Activated gamma-delta T cell treated with anti-CD3 and anti-CD28 coated beads, Interleukin-2, amount 50 U/mL, for 16 hours (primary cell): ENCODE measurements at places on chromosomes 4 and X.
A peak's percentile ranks its signal among the peaks of the same experiment; 100 is the strongest.

DNA sequence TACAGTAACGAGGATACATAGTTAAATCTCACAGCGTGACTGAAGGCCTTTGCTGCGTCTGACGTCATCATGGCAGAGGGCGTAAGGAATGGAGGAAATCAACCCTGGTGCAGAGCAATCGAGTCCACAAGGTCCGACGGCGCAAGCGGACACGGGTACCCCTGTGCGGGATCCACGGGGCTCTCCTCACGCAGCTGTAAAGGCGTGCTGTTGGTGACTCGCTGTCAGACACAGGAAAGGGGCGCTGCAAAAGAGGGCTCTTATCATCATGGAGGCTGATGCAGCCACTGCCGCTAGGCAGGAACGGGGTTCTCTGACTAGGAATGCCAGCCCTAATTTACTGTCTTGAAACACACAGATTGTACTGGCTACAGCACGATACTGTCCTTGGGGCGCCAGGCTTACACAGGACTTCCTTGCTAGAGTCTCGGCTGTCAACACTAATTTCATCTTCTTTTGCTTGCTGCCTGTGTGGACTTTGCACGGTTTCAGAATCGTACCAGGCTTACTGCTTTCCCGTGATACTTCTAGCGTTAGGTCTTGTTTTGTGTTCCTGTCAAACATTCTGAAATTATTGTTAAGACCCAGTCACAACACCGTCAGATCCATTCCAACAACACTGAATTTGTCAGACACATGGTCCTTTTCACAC, 13.6 kb downstream of the RNF212 start:
- DNase-seq, result no peak

DNA sequence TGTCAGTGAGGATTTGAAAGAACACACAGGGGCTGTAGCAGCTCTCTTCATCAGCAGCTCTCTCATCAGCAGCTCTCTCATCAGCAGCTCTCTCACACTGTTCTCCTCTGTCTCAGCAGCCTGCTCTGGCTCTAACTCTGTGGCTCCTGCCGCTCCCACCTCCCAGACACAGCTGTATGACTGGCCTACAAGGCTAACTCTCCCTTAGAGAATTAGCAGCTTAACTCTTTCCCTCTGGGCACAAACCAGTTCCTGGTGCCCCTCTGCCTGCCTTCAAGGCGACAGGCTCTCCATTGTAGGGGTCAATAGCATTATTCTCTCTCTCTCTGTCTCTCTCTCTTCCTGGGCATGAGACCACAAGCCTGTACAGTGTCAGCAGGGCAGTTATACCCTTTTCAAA, 385.6 kb upstream of the PCDH10 start:
- no peak for DNase-seq

DNA sequence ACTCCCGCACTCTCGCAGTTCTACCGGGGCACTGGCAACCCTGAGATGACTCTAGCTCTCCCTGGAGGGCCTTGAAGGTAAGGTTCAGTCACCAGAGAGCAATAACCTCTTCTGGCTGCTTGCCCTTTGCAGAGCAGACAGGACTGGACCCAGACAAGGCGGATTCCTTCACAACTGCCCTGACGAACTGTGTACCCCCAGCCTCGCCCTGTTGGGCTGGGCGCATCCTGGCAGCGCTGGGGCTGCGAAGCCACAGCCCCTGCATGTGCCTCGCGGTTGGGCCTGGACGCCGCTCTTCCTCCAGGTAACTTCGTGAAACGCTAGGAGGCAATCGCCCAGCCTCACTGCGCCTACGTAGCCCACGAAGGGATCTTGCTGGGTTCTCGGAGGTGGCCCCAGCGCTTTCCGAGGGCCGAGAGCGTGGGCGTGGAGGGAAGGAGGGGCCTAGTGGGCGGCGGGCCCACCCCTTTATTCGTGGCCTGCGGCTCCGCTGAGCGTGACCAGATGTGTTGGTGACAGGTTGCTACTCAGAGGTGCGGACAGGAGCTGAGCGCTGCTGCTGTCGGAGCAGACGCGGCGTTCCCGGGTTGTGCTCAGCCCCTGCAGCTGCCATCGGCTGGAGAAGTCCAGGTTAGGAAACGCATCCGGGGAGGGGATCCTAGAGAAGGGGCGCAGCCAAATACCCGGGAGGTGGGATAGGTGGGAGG, 1.9 kb upstream of the MAMLD1 start:
- DNase-seq, result no peak

DNA sequence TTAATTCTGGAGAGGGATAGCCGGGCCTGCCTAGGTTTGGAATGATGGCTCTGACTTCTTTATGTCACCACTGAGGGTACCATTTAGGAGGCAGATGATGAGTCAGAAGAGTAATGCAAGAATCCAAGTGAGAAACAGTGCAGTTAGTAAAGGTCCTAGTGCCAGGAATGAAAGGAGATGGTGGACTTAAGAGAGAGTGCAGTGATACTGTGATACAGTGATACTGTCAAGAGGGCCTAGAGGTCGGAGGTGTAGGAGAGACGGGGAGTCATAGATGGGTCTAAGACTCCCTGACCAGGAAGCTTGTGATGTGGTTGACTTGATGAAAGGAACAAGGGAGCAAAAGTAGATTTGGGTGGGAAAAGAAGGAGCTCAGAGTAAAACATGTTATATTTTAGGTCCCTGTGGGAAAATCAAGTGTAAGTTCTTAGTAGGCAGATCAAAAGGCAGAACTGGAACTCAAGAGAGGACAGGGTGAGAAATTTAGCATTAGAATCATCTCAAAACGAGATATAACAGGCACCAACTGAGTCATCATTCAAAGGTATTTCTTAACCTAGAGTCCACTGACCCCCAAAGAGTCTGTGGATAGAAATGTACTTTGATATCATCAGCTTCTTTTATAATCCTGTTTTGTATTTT, 85.0 kb downstream of the NFKB1 start:
- DNase-seq, result no peak

DNA sequence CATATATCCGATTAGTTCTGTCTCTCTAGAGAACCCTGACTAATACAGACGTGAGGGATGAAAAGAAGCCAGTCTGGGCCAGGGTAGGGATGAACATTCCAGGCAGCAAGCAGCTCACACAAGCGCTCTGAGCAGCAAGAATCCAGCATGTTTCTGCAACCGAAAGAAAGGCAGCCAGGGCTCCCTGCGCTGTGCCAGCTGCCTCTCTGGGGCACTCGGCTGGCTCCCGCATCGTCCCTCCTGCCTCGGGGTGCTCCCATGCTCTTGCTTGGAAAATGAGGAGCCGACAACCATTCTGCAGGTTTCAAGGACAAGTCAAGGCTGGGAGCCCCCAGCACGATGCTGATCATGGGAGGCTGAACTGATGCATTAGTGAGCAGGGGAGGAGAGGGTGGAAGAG, 7.0 kb downstream of the JAKMIP1 start:
- no peak for DNase-seq

DNA sequence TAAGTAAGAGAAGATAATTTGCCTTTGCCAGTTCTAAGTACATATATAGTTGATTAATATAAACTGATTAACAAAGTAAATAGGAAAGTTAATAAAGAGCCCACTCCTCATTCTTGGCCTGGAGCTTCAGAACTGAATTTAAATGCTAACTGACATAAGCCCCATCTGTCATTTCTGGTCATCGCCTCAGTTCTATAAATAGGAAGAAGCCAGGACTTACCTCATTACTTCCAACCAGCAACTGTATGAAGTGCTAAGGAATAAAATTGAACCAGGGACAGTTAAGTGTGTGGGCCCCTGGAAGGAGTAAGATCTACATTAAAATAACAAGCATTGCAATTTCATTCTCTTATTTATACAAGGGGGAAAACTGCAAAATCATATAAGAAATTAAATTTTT, 52.0 kb upstream of the PDLIM5 start:
- DNase-seq, result no peak

DNA sequence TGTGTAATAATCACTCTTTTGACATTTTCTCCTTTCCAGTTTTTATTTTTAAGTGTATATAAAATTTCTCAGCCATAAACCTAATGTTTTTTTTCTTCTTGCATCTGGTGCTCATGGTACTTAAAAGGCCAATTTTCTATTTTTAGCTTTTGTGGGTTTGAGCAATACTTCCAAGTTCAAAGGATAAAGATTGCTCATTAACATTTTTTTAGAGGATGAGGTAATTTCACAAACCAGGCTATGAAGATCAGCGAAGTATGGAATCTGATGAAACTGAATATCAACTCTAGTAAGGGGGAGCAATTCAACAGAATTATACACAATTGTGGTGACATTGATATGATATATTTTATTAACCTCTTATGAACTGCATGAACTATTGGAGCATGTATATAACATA, 25.8 kb upstream of the KLHL34 start:
- DNase-seq, result no peak

DNA sequence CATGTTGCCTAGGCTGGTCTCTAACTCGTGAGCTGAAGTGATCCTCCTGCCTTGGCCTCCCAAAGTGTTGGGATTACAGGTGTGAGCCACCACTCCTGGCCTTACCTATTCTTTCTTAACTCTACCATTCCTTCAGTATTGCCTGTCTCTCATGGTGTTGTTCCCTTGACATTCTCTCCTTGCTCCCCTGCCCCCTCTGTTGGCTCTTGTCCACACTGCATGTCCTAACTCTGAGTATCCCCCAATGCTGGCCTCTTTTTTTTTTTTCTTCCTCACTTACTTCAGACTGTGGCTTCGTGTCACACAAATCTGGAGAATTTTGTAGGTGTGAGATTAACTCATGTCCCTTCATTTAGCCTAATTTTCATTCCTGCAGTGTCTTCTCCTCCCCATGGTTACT, 22.9 kb upstream of the FRMPD4 start:
- no peak for DNase-seq

DNA sequence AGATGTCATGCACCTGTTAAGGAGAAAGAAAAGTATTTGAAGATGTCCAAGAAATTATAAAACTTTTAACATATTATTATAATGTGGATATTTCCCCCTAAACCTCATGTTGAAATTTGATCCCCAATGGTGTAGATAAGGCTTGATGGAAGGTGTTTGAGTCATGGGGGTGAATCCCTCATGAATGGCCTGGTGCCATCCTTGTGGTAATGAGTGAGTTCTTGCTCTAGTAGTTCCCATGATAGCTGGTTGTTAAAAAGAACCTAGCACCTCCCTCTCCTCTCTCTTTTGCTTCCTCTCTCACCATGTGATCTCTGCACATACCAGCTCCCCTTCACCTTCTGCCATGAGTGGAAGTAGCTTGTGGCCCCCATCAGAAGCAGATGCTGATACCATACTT, 176.6 kb upstream of the NR3C2 start:
- DNase-seq, result no peak

DNA sequence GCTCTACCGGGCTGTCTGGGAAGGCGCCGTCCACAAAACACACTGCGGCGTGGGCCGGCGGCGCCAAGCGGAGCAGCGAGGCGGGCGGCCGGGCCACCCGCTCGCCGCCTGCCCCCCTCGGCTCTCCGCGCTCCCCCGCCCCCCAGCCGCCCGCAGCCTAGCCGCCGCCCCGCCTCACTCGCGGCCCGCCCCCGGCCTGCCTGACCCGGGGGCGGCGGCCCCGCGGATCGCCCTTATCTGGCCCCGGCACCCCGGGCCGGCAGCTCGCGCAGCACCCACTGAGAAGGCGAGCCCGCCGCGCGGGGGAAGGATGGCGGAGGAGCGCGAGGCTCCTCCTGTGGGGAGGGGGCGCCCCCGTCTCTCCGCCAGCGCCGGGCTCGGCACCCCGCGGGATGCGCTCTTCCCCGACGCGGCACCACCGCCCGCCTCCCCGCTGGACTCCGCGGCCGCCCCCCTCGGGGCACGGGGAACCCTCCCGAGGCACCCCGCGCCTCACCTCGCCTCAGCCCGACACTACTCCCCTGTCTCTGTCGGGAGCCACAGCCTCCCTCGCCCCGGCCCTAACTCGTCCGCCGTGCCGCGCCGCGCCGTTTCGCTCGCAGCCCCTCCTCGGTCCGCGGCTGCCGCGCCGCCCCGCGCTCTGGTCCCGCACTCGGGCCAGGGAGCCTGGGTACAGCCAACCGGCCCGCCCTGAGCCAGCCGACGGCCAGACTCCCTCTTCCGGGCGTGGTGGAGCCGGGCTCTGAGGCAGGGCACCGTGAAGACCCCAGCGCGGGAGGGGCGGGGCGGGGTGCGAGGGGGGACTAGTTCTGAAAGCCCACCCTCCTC, 566 bp downstream of the ATP11C start:
- DNase-seq, result peak; percentile 19

DNA sequence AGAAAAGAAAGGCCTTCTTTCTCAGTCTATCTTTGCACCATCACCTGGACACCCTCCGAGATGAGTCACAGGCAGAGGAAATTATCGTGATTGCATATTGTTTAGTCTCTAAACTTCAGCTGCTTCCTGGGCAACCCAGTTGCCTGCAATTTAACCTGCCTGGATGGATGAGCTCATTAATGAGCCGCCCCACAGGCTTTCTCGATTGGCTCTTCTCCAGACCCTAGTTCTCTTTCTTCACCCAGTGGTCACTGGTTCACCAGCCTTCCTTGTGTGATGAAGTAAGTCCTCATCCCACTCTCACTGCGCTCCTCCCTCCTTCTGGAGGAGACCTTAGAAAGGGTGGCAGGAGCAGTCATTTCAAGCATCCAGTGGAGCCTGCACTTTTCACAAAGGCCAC, 94.4 kb downstream of the SOWAHB start:
- no peak for DNase-seq

DNA sequence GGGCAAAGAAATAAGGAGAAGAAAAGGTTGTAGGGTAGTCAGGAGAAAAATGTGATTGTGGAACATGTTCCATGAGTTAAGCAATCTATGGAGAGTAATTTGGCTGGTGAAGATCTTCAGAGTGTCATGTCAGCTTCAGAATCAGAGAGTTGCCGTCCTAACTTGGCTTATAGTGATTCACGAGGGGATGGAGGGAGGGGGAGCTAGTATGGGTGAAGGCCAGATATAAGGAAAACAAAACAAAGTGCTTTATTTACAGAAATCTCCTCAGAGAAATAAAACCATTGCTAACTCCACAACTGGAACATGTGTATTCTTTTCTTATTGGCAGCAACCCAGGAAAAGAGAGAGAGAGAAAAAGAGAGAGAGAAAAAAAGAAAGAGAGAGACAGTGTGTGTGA, 256.5 kb upstream of the NRK start:
- no peak for DNase-seq

DNA sequence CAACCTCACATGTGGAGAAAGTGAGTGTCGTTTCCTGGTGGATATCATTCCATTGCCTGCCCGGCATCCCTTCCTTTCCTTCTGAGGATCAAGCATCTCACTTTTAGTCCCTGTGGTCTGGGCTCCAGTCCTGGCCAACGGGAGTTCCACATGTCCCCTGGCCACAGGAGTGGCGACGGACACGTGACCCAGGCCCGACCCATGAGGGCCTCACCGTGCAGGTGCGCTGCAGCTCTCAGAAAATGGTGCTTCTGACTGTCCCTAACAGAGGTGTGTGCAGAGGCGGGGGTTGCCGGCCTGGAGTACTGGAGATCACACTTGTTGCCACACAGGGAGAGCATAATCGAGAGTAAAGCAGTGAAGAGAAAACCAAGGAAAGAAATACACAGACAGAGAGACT, 476.9 kb upstream of the FRG1 start:
- no peak for DNase-seq

GRCh38 chrX:100750883-100751282, 19.0 kb upstream of the SYTL4 start:
- no peak for DNase-seq

- no peak for DNase-seq
Measured at GRCh38 chr4:161894014-161894413, 269.8 kb downstream of the FSTL5 start.

GRCh38 chrX:41301438-41301824, 32.5 kb upstream of the DDX3X start:
- no peak for DNase-seq
